ENCODE measurements at places on chromosomes 11 and 22. TPM values are rescaled to one million over a fixed set of nuclear protein-coding genes. Genes with fewer than 3 reads are reported as not detected.

The TRIM48 gene
- total RNA-seq = not detected

The OR10D3 gene
- not detected for total RNA-seq

The NRIP3 gene
- 1.1 TPM for total RNA-seq

The TIMP3 gene
- total RNA-seq = 79.8 TPM

The TESMIN gene
- 23.9 TPM for total RNA-seq

The IFITM10 gene
- 5.5 TPM for total RNA-seq
